ENCODE measurements at places on chromosomes 13 and 19. TPM values are rescaled to one million over a fixed set of nuclear protein-coding genes. Genes with fewer than 3 reads are reported as not detected.

ANKRD10 gene
- 19.3 TPM for total RNA-seq

WDR62 gene
- total RNA-seq, result 1.1 TPM

KIR2DL1 gene
- total RNA-seq, result not detected

DNA sequence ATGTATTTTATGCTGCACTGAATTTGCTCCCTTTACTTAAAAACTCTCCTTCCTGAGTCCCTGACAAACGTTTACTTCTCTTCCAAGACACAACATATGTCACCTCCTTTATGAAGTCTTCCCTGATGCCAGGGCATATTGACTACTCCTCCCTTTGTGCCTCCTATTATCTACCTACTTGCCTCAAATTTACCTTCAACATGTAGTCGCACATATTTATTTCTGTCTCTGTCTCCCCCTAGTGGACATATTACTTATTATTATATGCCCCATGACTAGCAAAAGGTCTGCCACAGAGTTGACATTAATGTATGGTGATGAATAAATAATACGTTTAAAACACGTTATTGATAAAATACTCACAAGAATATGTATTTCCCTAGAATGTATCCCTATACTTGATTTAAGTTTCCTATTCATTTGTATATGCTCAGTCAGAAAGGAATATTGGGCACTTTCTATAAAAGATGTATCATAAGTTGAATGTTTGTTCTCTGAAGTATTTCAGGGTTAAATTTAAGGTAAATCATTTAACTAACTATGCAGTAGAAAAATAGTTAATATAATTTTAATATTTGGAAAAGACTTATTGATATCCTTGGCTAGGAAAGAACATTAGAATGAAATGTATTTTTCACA lies 250.3 kb upstream of the ATXN8OS start:
- no peak overlapping the region for H3K27ac ChIP-seq
- no peaks in the 10 kb centered on the region for H3K27me3 ChIP-seq
- H3K4me1 ChIP-seq, result no peaks in the 10 kb centered on the region
- no peak for DNase-seq

DNA sequence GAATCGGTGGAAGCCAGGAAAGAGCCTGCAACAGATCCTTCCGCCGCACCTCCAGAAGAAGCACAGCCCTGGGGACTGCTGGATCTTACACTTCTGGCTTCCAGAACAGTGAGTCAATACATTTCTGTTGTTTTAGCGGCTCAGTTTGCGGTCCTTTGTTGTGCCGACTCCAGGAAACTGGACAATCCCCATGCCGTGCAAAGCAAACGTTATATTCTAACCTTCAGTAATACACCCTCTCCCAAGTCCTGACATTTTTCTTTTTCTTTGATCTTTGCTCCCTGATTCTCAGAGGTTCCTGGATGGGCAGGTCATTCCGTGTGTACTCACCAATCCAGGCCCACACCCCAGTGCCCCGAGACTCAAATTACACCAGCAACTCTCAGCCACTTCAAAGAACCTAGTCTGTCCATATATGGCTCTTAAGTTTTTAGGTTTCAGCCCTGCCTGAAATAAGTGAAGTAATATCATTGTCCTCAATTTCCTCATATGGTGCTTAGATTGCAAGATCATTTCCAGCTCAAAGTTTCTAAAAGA lies 387.1 kb upstream of the SGCG start:
- H3K27me3 ChIP-seq, result peaks cover 25% of the 10 kb centered on the region
- no peak overlapping the region for H3K27ac ChIP-seq
- DNase-seq, result no peak
- H3K36me3 ChIP-seq, result no peaks in the 10 kb centered on the region
- H3K4me3 ChIP-seq, result no peak overlapping the region

DNA sequence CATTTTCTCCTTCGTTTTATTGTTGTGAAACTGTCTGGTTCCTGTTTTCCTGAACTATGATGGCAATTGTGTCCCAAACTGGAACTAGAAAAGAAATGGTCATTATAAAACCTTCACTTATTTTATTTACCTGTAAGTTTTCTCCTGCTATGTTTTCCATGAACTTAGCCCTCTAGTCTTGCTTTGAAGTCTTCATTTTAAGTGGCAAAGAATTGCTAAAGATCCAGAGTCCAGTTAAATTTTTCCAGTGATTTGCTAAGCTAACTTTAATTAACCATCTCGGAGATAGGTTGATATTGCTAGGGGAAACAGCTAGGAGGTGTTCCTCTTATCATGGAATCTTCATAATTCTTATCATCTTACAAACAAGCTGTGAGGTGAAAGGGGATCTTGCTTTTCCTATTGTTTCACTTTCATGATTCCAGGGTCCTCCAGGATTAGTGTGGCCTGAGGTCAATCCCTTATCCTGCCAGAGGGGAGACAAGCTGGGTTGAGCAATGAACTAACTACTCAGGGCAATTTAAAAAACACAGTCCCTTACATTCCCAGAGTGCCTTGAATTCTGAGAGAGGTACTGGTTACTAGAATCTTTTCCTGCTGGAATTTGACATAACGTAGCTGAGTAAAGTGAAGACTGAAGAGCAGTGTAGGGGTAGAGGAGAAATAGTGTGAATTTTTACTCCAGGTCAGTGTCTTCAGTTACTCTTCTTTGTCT lies 112.5 kb downstream of the ESD start:
- H3K4me3 ChIP-seq, result no peak overlapping the region
- peaks cover 11% of the 10 kb centered on the region for H3K36me3 ChIP-seq
- DNase-seq, result no peak

- no peak for DNase-seq
- no peak overlapping the region for H3K4me3 ChIP-seq
- H3K36me3 ChIP-seq, result no peaks in the 10 kb centered on the region
- no peaks in the 10 kb centered on the region for H3K27me3 ChIP-seq
- no peak overlapping the region for H3K27ac ChIP-seq
Measured at GRCh38 chr13:49993111-49993510, 3.7 kb upstream of the TRIM13 start.

DNA sequence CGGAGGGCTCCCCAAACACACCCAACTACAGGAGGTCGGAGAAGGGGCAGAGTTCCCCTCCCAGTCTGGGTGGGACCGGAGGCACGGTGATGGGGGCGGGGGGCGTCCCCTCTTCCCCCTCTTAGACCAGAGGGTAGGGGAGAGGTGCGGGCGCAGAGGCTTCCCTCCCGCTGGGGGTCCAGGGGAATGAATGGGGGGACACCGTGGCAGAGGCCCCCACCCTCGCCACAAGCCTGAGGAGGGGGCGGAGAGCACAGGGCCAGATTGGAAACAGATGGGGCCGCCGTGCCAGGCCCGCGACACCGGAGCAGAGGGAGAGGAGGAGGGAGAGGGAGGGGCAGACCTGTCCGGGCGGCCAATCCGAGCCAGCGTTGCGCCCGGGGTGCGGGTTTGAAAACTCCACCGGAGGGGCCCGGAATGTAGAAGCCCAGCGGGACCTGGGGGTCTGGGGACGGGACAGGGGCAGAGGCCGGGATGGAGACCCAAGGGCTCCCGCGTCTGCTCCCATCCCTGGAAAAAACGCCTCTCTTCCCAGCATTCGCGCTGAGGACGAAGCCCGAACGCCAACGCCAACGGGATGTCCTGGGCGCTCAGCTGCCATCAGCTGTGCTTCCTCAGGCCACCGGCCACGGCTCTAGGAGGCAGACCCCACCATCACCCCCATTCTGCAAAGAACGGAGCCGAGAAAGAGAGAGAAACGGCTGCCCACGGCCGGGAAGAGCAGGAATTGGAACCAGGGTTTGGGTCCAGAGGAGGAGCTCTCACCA lies 46.8 kb downstream of the PTPRS start:
- H3K36me3 ChIP-seq, result no peaks in the 10 kb centered on the region
- H3K27me3 ChIP-seq, result no peaks in the 10 kb centered on the region
- peaks cover 22% of the 10 kb centered on the region for H3K4me1 ChIP-seq
- H3K27ac ChIP-seq, result peak overlapping the region; percentile 85
- no peak for DNase-seq

DNA sequence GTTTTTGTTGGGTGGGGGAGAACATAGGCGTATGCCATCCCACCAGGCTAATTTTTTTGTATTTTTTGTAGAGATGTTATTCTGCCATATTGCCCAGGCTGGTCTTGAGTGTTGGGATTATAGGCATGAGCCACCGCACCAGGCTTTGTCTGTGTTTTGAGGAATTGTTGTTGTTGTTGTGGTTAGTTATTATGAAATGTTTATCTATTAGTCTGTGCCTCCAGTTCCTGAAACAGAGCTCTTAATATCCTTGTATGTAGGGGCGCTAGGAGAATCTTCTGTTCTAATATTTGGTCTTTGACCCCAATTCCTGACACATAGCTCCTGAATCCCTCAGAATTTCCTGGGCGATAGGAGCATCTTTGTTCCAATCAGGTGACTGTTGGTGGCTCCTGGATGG lies 5.6 kb upstream of the LATS2 start:
- no peaks in the 10 kb centered on the region for H3K36me3 ChIP-seq
- H3K4me1 ChIP-seq, result peaks cover 26% of the 10 kb centered on the region
- H3K27ac ChIP-seq, result no peak overlapping the region
- DNase-seq, result no peak

GRCh38 chr19:50309396-50310125 lies 19.6 kb downstream of the KCNC3 start:
- peaks cover 15% of the 10 kb centered on the region for H3K27me3 ChIP-seq
- H3K4me1 ChIP-seq, result no peaks in the 10 kb centered on the region
- no peak for DNase-seq
- H3K27ac ChIP-seq, result no peak overlapping the region
- no peaks in the 10 kb centered on the region for H3K36me3 ChIP-seq

GRCh38 chr19:50313812-50314536 lies 15.2 kb downstream of the KCNC3 start:
- no peak for DNase-seq
- no peak overlapping the region for H3K27ac ChIP-seq
- peaks cover 13% of the 10 kb centered on the region for H3K27me3 ChIP-seq
- no peaks in the 10 kb centered on the region for H3K36me3 ChIP-seq
- H3K4me3 ChIP-seq, result no peak overlapping the region

DNA sequence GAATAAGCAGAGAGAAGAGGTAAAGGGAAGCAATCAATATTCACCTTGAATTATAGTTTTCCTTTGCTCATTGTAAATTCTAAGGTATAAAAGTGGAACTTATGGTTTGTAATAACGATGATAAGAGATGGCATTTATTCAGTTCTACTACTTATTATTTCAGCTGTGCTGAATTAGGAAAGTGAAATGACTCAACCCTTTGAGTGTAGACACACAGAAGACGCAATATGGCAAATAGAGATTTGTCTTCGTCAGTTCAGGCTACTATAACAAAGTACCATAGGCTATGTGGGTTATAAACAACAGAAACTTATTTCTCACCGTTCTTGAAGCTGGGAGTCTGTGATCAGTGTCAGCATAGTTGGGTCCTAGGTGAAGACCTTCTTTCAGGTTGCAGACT lies 713.0 kb upstream of the PCDH9 start:
- no peak overlapping the region for H3K27ac ChIP-seq
- no peak overlapping the region for H3K4me3 ChIP-seq
- no peaks in the 10 kb centered on the region for H3K27me3 ChIP-seq
- H3K4me1 ChIP-seq, result no peaks in the 10 kb centered on the region
- no peak for DNase-seq

- no peak overlapping the region for H3K27ac ChIP-seq
- H3K36me3 ChIP-seq, result no peaks in the 10 kb centered on the region
- H3K4me3 ChIP-seq, result no peak overlapping the region
Measured at GRCh38 chr13:35694549-35695447, 218.3 kb upstream of the MAB21L1 start.

GRCh38 chr19:50358483-50359327 lies 6.7 kb downstream of the NAPSA start:
- H3K36me3 ChIP-seq, result no peaks in the 10 kb centered on the region
- peak overlapping the region; percentile 26 for H3K4me3 ChIP-seq
- H3K27me3 ChIP-seq, result no peaks in the 10 kb centered on the region
- no peak for DNase-seq

DNA sequence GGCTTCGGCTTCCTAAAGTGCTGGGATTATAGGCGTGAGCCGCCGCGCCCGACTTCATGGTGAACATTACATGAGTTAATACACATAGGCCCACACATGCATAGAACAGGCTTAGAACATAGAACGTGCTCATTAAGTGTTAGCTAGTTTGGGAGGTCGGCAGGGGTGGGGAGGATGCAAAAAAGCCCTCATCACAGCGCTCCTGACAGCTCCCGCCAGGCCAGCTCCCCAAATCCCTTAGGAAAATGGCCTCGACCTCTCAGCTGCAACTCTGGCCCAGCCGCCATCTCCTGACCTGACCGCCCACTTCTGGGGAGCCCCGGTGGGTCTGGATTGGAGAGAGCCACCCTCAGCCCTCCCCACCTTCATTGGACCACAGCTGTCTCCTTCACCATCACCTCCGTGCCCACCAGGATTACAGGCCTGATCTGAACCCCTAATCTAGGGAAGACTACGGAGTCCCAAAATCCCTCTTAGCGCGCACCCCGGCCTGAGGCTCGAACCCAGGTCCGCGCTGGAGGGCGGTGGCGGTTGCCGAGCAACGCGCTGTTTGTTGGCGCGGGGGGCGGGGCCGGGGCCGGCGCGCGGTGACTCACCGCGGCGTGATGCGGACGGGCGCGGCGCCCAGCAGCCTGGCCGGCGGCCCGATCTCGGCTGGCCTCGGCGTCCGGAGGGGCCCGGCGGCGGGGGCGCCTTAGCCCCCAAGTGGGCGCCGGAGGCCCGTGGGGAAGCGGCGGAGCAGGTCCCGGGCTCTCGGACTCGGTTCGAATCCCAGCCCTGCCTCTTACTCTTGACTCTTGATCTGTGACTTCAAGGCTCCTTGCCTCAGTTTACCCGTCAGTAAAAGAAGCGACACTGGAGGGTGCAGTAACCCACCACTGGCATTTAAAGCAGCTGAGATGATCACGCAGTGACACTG lies 26.7 kb upstream of the NANOS3 start:
- H3K27ac ChIP-seq, result peak overlapping the region; percentile 100
- no peaks in the 10 kb centered on the region for H3K36me3 ChIP-seq
- no peaks in the 10 kb centered on the region for H3K27me3 ChIP-seq
- peaks cover 48% of the 10 kb centered on the region for H3K4me1 ChIP-seq
- DNase-seq, result no peak

DNA sequence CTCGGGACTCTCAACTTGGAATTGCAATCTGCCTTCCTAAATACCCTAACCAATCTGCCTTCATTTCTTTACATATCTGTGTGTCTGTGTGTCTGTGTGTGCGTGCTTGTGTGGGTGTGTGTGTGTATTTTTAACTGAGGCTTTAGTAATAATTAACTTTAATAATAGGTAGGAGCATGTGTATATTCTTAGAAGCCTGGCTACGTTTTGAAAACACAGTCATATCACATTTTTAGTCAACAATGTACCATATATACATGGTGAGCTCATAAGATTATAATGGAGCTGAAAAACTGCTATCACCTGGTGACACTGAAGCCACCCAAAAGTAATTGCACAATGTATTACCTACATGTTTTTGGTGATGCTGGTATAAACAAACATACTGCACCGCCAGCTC lies 65.4 kb upstream of the ATXN8OS start:
- no peaks in the 10 kb centered on the region for H3K36me3 ChIP-seq
- no peak overlapping the region for H3K27ac ChIP-seq
- no peak for DNase-seq
- H3K4me3 ChIP-seq, result no peak overlapping the region
- H3K4me1 ChIP-seq, result no peaks in the 10 kb centered on the region
- H3K27me3 ChIP-seq, result no peaks in the 10 kb centered on the region

All from esophagus squamous epithelium (tissue), 5 donors.